ENCODE measurements at places on chromosomes 3 and 15.

DNA sequence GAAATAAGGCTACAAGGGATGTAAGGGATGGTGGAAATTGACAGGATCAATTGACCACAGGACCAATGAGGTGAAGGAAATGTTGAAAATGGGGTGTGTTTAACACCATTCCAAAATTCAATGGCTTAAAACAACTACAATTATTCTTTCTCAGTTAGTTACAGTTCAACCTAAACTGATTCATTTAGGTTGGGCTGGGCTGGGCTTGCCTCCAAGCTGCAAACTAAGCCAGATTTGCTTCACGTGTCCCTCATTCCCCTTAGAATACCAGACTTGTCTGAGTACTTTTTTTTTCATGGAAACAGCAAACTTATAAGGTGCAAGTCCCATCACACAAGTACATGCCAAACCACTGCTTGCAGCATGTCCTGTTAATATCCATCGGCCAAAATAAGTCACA lies 280.1 kb downstream of the NEK10 start:
- DNase-seq: no peak

GRCh38 chr15:72365844-72366243 lies 10.0 kb downstream of the HEXA start:
- no peak for DNase-seq

- peak; percentile 69 for DNase-seq
Measured at GRCh38 chr3:58434990-58435389, 1.4 kb upstream of the PDHB start.

- DNase-seq: no peak
Measured at GRCh38 chr3:139357899-139358298, 14.1 kb downstream of the MRPS22 start.

DNA sequence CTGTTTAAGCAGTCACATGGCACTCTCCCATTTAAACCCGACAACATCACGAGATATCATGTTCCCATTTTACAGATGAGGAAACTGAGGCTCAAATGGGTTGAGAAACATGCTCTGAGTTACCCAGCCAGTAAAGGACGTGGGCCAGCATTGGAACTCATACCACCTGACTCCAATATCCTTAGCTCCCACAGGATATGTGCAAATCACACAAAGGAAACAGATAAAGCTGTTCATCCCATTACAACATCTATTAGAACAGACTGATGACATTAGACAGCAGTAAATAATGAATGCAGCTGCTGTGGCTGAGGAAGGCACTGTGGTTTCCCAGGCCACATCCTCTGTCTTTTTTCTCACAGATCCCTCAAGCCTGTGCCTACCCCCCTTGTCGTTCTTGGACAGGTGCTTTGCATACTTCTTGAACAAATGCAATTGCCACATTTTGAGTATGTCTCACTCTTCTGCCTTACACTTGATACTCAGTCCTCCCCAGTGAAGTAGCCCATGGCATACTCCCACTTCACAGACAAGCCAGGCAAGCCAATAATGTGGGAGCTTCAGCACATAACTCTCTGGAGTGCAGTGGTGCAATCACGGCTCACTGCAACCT lies 17.7 kb downstream of the FRMD4B start:
- no peak for DNase-seq

DNA sequence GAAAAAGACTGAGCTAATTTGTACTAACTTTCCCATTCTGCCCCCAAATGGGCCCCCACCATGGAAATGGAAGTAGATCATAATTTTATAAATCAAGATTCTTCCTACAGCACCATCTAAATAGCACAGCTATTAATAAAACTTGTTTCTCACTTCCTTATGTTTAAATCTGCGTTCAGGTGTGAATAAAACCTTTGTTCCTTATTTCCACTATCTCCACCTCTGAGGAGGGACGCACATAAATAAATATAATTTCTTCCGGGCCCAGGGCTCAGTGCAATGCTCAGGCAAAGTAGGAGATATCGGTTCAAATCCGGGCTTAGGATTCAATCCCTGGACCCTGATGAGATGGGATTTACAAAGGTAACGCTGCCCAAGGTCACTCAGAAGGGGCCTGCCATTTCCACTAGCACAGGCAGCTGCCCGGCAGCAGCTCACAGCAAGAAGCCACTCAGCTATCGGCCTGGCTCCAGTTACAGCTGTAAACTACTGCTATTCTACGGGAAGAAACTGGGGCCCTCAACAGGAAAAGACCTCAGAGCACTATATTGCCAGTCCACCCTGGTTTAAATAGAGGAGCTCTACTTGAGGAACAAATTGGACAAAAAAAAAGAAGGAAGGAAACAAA lies 52.5 kb downstream of the FOXP1 start:
- DNase-seq: no peak

DNA sequence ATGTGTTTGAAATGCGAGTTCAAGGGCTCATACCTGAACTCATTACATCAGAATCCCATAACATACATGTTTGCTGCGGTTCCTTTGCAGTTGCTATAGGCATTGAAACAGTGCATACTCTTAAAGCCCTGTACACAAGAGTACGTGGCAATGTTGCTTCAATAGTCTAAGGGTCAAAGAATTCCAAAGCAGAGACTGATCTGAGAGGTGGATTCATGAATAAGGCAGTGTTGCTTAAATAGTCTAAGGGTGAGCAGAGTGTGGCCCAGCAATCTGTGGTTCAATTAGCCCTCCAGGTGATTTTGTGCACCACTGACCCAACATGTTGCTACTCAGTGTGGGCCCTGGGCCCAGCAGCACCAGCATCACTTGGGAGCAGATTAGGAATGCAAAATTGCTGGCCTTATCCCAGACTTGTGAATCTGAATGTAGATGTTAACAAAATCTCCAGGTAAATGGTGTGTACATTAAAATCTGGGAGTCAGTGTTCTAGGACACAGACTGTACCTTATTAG lies 314.7 kb upstream of the UMPS start:
- no peak for DNase-seq

DNA sequence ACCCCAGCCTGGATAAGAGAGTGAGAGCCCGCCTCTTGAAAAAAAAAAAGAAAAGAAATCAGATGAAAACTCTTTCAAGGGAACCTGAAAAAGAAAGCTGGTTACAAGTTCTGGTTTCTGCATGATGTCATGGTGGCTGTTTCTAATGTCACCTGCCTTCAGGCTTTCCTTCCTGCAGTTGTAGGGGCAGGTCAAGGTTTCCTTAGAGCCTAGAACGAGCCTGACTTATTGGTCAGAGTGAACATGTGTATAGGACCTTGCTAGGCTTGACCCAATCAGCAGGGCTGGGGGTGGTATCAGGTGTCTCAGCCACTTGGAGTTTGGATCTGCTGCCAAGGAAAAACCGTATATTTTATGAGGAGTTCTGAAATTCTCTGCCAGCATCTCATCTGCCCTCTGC lies 3.8 kb downstream of the IVD start:
- DNase-seq: no peak

- no peak for DNase-seq
Measured at GRCh38 chr3:94293793-94294195, 230.9 kb downstream of the NSUN3 start.

DNA sequence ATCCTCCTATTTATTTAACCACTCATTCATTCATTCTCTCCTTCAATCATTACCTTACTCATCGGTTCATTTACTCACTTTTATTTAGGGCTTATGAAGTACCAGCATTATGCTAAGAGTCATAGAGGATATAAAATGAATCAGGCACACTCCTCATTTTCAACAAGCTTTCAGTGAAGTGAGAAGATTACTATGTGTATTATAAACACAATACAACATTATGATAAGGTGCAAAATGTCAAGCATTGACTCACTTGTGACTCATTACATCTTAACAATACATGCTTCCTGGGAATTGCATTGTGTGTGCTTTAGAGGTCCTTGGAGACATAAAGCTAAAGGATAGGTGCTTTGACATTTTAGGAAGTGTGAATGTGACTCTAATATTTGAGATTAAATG lies 60.4 kb downstream of the PLAAT1 start:
- peak; percentile 14 for DNase-seq

- no peak for DNase-seq
Measured at GRCh38 chr15:88908123-88908522, 5.1 kb downstream of the MFGE8 start.

DNA sequence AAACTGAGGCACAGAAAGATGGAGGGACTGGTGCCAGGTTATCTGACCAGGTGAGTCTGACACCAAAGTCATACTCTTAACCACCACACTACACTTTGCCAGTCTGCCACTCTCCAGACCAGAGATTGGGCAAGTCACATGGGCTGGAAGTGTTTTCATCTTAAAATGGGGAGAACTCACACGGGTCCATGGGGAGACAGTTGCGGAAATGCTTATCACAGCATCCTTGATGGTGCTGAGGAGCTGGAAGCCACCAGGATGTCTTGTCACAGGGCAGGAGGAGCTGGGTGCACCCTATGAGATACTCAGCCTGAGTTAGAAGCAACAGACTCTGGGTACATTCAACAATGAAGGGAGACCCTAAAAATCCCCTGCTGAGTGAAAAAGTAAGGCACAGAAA lies 4.8 kb downstream of the GALNT15 start:
- DNase-seq: no peak

DNA sequence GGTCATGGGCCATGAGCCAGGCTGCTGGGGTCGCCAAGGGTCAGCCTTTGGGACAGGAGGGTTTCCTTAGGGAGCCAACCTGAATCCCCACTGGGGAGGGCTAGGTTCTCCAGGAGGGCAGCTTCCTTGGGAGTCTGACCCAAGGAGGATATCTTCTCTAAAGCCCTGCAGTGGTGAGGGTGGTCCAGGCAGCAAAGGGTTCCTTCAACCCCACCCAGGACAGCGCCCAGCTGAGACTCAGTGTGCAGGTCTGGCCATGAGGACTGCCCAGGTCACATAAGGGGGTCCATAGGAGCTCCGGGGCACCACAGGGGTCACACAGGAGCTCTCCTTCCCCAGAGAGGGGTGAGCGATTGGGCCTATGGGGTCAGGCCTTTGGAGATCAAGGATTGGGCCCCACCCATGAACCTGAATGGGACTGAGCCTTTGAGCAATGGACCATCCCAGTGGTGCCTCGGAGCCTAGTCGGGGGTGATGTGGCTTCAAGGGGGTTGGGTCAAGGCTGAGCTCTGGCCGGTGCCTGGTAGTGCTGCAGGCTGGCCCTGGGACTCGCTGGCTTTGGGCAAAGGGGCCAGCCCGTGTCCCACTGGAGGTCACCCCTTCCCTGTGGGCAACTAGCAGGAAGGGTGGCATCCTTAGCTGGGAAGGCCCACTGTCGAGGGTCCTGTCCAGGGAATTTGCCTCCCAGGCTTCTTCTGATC lies 216.5 kb downstream of the SNRPN start:
- DNase-seq: no peak

- DNase-seq: no peak
Measured at GRCh38 chr3:38141173-38141951, 2.9 kb downstream of the MYD88 start.

DNA sequence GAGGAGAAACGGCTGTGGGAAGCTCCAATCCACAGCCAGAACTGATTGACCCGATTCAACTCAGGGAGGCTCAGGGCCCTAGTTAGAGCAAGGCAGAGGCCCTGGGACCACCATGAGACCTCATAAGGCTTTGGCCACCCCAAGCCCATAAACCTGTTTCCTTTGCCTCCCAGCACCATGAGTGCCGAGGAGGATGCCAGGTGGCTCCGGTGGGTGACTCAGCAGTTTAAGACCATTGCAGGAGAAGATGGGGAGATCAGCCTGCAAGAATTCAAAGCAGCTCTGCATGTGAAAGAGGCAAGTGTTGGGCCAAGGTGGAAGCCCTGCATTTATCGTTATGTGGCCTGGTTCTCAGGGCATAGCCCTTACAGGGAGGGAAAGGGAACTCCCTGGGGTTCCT lies 11.9 kb downstream of the NOX5 start:
- DNase-seq: no peak

DNA sequence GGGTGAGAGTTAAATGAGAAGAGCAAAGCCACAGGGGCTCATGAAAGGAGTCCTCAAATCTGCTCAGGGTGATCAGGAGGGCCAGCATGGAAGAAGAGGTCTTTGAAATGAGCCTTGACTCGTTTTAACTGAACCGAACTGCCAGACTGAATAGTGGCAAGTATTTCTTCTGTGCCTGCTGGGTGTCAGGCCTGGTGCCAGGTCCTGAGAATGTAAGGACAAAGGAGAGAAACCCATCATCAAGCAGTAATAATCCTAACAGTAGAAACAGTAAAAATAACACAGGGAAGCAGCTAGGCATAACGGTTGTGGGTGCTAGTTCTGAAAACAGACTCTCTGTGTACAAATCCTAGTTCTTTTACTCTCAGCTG lies 40.4 kb upstream of the SMAD3 start:
- no peak for DNase-seq

Data from HS-5 (cell line).